ENCODE measurements at places on chromosomes 5 and 9.

DNA sequence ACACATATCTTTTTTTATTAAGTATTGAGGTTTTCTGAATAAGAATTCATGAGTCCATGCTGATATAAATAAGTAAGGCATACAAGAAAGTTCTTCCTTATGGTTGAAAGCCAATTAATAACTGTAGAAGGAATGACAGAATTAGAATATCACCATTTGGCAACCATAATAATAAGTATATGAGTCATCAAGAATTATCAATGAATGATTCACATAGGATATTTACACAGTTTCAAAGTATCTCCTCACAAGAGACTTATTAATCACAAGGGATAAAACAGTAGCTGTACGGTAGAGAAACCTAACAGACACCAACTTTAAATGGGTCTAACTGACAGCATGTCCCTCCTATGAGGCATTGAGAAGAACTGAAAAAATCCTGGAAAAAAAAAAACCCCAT is 161.6 kb downstream of the NR3C1 start:
- no peak for DNase-seq

DNA sequence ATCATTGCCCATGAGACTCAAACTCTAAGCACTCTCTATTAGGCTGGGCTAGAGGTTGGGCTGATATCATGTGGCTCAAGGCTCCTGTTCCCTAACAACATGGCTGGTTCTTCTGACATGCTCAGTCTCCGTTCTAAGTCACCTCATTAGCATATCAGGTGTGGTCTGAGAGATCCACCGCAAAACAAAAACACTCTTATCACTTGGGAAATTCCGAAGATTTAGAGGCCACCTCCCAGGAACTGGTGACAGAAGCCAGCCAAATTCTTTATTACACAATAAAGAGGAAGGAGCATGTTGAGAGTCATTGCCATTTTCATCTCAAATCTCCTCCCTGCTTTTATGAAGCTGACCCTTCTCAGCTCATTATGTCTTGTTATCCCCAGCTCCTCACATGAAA is 107.6 kb downstream of the MSX2 start:
- DNase-seq = no peak

GRCh38 chr9:13791816-13792215 is 512.3 kb upstream of the MPDZ start:
- no peak for DNase-seq

DNA sequence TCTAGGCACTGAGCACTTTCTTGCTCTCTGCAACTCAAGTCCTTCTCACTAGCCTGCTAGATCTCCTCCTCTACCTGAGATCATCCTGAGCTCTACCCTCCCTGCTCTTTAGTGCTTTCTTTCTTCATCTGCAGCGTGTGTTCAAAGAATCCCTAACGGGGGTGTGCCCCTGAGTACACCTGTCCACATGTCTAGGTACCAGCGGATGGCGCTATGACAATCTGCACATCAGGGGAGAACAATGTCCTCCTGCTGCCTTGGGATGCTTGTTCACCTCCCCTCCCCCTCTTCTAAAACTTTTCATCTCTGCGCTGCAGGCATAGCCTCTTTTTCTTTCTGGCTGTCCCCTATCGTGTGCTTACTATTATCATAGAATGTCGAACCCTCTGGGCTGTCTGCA is 42.7 kb downstream of the PTPN3 start:
- no peak for DNase-seq

DNA sequence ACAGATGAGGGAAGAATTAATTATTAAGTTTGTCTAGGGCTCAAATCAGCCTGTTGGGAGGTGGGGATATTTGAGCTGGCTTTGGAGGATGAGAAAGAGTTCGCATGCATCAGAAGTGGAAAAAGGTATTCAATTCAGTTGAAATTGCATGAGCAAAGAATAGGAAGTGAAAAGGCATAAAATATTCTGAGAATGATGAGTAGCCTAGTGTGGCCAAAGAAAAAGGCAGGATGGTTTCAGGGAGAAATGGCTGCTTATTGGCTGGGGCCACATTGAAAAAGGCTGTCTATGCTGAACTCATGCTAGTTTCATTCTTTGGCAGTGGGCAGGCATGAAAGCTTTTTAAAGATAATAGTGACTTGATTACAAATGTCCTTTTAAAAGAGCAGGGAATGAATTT is 235.4 kb upstream of the RIOK2 start:
- no peak for DNase-seq

DNA sequence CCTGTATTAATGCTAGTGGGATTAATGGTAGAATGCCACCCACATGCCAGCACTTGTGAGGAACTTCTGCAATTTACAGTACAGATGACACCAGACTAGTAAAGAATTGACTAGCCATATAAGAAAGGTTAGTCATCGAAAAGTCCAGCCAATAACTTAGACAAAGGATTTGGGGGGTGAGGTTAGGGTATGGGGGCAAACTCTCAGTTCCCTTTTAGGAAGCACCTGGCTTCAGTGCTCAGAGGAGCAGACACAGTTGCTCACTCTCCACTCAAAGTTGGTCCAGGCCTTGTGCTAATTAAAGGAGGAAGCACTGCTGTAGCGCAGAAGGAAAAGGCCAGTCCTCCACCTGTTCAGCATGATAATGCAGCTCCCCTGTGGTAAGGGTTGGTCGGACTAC is 25.2 kb downstream of the TGFBR1 start:
- DNase-seq = no peak
